ENCODE measurements at places on chromosomes 1 and 21. TPM values are rescaled to one million over a fixed set of nuclear protein-coding genes. Genes with fewer than 3 reads are reported as not detected.

Gene AXDND1
- not detected for total RNA-seq

Gene APCS
- 0.29 TPM for total RNA-seq

Gene RAB7B
- total RNA-seq, result not detected

Gene CHIA
- total RNA-seq, result not detected
